CD4-positive, alpha-beta T cell treated with Interleukin-4 for 1 hour (primary cell): ENCODE measurements at places on chromosomes 4 and X.
A peak's percentile ranks its signal among the peaks of the same experiment; 100 is the strongest.

- no peak for DNase-seq
Observed at GRCh38 chr4:116058129-116058528, 944.7 kb upstream of the NDST4 start.

GRCh38 chr4:147780137-147780777 lies 48.4 kb downstream of the ARHGAP10 start:
- peak; percentile 40 for DNase-seq

DNA sequence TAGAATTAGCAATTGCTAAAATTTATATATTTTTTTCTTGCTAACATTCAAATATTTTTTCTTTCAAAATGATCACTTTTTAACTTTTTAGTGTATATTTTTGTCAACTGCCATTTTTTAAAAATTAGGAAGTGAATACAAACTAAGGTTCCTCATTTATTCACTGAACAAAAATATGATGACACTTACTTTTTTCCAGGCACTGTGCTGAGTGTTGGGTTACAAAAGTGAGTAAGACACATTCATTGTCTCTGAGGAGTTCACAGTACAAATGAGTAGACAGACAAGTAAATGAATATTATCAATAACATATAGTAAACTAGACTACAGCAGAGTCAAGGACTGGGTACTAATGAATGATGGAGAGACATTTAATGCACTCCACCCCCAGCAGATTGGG lies 543.5 kb downstream of the PDHA2 start:
- no peak for DNase-seq

- no peak for DNase-seq
Observed at GRCh38 chrX:45903781-45904201, 641.4 kb downstream of the ZNF674 start.

DNA sequence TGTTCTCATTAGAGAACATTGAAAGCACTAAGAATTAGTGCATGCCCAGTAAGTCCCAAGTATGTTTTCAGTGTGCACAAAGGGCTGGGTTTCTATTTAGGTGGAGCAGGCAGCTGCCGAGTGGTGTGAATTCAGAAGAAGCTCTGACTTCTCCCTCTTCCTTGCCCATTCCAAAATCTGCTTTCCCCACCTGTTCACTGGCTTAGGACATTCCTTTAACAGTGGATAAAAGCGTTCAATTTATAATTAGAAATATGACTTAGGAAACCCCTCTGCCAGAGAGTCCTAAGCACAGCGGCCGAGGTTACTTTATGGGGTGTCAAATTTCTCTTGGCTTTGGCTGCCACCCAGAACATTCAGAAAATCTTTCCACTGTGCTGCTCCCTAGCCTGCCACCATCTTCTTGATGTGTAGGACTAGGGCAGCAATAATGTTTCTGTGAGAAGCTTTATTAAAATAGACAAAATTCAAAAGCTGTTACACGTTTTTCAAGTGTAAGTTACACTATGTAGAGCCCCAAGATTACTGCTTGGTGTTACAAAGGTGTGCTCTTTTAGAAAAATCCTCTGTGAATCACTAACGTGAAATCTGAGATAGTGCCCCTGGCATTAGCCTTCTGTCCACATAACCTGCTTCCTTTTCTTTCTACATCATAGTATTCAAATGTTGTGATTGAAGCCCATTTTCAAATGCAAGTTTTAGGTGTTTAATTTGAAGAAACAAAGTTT lies 191.6 kb upstream of the ANKRD50 start:
- no peak for DNase-seq

- no peak for DNase-seq
Observed at GRCh38 chr4:115430024-115430423, 316.6 kb upstream of the NDST4 start.

DNA sequence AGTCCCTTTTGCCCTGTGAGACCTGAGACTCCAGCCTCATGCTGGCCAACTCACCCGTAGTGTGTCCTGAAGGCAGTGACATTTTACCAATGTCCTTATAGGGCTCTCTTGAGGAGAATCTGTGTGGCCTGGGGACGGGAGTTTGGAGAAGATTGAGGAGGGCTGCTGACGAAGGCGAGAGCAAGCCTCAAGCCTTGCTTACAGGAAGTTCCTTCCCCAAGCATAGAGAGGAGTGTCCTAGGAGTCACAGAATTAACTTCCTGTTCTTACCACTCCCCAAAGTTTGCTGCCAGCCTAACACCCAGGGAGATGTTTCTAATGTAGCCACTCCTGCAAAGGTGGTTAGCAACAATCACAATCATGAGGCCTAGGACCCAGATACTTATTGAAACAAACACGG lies at the start of gene NXF3:
Gene NXF3 (minus strand): TSS at position 202 of the 400 bp plus-strand sequence. CDS start 120 bp downstream, at position 82.
- no peak for DNase-seq

GRCh38 chrX:39676434-39676833 lies 421.3 kb downstream of the BCOR start:
- no peak for DNase-seq

- no peak for DNase-seq
Observed at GRCh38 chr4:152316969-152317368, 218.9 kb downstream of the FBXW7 start.

DNA sequence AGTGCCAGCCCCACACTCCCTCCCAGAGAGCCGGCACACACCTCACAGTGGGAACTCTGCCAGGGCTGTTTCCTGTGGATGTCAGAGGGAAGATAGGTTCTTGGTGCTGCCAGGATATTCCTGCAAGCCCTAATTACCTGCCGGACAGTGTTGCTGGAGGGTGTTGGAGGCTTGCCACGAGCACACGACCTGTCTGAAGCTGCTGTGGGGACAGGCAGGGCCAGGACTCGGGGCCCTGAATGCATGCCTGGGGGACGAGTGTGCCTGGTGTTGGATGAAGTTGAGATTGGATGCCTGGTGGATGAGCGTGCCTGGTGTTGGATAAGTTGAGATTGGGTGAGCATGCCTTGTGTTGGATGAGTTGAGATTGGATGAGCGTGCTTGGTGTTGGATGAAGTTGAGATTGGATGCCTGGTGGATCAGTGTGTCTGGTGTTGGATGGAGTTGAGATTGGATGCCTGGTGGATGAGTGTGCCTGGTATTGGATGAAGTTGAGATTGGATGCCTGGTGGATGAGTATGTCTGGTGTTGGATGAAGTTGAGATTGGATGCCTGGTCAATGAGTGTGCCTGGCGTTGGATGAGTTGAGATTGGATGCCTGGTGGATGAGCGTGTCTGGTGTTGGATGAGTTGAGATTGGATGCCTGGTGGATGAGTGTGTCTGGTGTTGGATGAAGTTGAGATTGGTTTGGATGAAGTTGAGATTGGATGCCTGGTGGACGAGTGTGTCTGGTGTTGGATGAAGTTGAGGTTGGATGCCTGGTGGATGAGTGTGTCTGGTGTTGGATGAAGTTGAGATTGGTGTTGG lies 23.2 kb upstream of the UVSSA start:
- DNase-seq: no peak

DNA sequence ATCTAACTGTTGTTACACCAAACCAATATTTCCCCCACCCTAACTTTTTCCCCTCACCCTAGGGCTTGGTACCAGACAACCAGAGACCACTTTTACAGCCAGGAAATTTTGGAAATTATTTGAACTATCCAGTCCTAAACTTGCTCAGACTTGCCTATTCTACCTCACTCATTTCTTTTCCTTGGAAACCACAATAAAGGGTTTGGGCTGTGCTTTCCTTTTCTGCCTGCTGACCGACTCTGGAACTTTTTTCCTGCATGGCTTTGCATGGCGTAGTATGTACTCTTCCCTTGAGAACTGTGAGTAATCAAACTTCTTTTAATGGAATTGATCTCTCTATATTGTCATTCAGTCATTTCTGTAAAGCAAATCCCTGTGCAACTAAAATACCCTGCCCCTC lies 516.5 kb upstream of the FTHL17 start:
- DNase-seq: no peak

- no peak for DNase-seq
Observed at GRCh38 chr4:10554121-10554520, 96.9 kb upstream of the ZNF518B start.

DNA sequence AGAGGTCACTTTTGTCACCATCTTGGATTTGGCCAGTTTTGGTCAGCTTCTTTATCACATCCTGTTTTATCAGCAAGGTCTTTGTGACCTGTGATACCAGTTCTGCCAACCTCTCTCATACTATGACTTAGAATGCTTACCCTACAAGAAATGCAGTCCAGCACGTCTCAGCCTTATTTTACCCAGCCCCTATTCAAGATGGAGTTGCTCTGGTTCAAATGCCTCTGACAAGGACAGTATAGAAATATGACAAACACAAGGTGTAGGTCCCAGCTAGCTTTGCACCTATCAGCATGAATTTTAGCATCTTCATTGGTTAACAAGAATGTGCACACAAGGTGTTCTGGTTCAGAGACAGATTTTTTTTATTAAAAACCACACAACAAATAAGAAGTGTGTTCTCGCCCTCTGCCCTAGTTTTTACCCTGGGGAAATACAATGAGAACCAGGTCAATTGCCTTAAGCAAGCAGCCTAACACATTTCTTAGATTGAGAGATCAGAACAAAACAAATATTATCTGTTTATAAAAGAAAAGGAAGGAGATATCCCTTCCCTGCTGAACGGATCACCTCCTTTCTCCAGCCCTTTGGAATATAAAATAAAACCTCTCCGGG lies 962.3 kb upstream of the PRKX start:
- no peak for DNase-seq

GRCh38 chr4:24805067-24805466 lies 9.7 kb downstream of the SOD3 start:
- no peak for DNase-seq

GRCh38 chr4:109263721-109264120 lies 38.7 kb downstream of the COL25A1 start:
- DNase-seq: no peak

- no peak for DNase-seq
Observed at GRCh38 chrX:84219551-84219950, 31.6 kb upstream of the RPS6KA6 start.

DNA sequence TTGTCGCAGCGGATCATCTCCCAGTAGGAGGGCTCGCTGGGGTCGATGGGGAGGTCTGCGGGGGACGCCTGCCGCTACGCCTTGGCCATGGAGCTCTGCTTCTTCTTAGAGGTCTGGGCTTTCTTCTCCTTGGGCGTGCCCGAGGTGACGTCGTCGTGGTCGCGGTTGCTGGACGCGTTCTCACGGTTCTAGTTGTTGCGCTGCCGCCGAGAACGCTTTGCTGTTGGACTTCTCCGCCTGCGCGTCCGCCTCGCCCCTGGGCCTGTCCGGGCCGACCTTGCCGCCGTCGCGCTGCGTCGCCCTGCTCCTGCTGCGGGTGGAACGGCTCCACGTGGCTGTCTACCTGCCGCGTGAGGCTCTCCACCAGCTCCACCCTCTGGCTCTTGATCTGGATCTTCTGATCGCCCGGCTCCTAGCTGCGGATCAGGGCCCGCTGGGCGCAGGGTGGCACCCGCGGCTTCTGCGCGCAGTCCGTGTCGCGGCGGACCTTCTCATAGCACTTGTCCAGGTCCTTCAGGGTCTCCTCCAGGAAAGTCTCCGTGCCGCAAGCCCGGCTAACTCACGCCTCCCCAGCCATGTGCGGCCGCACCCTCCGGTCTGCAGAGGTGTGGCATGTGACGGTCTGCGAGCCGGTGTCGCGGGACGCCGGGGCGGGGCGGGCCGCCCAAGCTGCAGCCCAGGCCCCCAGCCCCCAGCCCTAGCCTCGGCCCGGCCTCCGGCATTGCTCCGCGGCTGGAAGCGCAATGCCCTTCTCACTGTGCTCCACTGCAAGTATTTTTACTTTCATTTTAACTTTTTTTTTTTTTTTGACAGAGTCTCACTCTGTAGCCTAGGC lies 40.5 kb upstream of the OGT start:
- DNase-seq: peak; percentile 56
